Natural killer cell treated with Interleukin-12 subunit alpha and Interleukin-12 subunit beta and Interleukin-15 and Interleukin-18, amount 100 ng/mL, for 72 hours (primary cell): ENCODE measurements at places on chromosomes 1 and 21. TPM values are rescaled to one million over a fixed set of nuclear protein-coding genes. Genes with fewer than 3 reads are reported as not detected.

The FMO3 gene
- total RNA-seq, result not detected

The BEND5 gene
- 3.7 TPM for total RNA-seq

The C21orf58 gene
- 12.3 TPM for total RNA-seq

The TIPRL gene
- 34.6 TPM for total RNA-seq

The CD1E gene
- not detected for total RNA-seq

The PEAR1 gene
- not detected for total RNA-seq

The FOXD3 gene
- total RNA-seq, result not detected

The PLEKHA6 gene
- 0.17 TPM for total RNA-seq

The BRWD1 gene
- 31.8 TPM for total RNA-seq

The KIF14 gene
- total RNA-seq, result 8.7 TPM

The FLG gene
- not detected for total RNA-seq

The SERPINC1 gene
- total RNA-seq, result not detected

The OR2T29 gene
- total RNA-seq, result not detected

The TMEM269 gene
- total RNA-seq, result 1.9 TPM

The VASH2 gene
- total RNA-seq, result 0.81 TPM

The NCAM2 gene
- total RNA-seq, result not detected
